ENCODE measurements at places on chromosomes 1 and 21.
A peak's percentile ranks its signal among the peaks of the same experiment; 100 is the strongest.

DNA sequence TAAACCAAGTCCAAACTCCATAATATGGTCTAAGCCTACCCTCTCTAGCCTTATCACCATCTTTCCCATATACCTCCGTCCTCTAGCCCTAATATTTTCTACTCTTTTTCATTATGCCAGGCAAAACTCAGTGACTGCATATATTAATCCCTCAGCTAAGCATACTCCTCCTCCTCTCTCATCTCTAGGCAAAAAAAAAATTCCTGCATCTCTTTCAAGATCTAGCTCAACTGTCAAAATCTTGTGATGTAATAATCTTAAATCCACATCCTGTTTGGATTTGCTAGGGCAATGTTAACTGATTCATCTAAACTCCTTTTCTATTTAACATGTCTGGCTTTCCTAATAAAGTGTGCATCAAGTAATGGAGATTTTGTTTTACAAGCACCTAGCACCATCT, 20.4 kb downstream of the PRPF38A start:
- no peak for DNase-seq

DNA sequence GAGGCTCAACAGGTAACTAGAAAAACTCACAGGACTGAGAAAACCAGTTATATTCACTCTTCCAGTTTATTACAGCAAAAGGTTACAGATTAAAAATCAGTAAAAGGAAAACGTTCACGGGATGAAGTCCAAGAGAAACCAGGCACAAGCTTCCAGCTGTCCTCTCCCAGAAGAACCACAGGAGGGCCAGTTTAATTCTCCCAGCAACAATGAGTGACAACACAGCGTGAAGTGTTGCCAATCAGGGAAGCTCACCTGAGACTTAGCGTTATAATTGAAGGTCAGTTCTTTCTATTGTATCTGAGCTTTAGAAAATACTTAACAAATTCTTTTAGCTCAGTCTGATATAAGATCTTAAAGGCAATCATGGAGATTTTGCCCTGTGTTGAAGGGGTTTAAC, 65.2 kb upstream of the TNR start:
- DNase-seq: no peak

- DNase-seq: no peak
Observed at GRCh38 chr1:84089465-84089864, 54.6 kb upstream of the PRKACB start.

- no peak for DNase-seq
Observed at GRCh38 chr21:28588997-28589396, 403.7 kb downstream of the LTN1 start.

DNA sequence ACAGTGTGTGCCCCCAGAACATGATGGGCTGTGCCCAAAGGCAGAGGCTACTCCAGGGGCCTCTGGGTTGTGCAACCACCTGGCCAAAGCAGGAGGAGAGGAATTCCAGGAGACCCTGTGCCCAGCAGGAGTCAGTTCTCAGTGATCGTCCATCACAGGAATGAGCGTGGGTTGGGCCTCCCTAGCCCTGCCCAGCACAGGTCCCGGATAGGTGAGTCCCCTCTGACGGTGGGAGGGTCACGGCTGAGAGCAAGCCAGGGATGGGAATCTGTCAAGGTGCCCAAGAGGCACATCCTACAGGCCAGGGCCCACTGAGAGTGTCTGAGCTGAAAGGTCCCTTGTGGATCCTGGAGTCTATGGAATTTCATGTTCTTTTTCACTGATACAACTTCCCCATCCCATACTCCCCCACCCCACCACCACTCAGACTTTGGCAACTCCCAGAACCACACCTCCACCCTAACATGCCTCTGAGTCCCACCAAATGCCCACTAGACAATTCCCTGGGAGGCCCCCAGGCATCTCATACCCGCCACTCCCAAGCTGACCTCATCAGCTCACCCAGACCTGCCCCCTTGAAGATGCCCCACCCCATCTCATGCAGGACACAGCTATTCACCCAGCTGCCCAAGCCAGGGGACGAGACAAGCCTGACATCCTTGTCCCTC, 3.1 kb downstream of the GJB4 start:
- DNase-seq: no peak

DNA sequence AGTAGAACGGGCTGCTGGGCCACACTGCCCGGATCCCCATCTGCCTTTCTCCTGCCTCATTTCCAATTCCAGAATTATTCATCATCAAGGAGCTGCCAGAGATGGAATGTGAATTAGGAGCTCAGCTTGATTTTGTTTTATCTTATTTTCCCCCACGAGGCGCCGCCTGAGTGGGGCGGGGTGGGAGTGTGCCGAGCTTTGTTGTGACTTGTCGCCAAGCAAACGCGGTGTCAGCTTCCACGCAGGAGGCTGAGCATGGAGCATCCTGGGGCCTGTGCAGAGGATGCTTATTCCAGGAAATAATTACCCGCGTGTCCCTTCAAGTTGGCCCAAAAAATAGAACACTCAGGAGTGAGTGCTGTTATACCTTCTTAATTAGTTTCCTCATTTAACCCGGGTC, 91.2 kb downstream of the HMGB4 start:
- DNase-seq: no peak

- DNase-seq: no peak
Observed at GRCh38 chr1:76142771-76143540, 68.4 kb downstream of the ST6GALNAC3 start.

DNA sequence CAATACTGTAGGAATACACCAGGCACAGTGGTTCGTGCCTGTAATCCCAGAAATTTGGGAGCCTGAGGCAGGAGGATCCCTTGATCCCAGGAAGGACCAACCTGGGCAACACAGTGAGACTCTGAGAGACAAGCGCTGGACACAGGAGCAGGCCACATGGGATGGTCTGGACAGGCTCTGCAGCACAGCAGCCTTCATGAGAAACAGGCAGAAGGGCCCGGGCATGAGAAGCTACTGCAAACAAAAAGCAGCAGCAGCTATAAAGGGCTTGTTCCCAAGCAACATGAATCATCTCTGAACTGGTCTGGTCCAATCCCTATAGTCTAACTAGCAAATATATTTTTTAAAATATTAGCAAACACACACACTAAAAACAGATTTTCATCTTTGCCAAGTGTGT, 35.5 kb upstream of the SLAMF9 start:
- DNase-seq: no peak

DNA sequence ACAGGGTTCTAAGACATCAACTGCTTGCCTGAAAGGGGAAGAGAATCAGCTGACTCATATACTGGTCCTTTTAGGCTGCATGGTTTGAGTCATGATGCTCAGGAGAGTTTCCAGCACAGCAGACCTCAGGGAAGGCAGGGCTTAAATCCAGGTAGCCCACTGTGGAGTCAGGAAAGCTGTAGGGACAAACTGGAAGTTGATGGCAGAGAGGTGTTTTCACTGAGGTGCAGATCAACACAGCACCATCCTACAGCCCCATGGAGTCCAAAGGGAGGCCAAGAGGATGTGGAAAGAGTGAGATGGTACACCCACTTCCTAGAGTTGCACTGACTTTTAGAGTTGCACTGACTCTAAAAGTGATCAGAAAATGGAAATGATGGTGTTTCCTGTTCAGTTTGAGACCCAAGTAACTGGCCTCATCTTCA, 252.4 kb upstream of the DUSP10 start:
- no peak for DNase-seq

- DNase-seq: no peak
Observed at GRCh38 chr21:41478319-41479177, 29.4 kb downstream of the TMPRSS2 start.

DNA sequence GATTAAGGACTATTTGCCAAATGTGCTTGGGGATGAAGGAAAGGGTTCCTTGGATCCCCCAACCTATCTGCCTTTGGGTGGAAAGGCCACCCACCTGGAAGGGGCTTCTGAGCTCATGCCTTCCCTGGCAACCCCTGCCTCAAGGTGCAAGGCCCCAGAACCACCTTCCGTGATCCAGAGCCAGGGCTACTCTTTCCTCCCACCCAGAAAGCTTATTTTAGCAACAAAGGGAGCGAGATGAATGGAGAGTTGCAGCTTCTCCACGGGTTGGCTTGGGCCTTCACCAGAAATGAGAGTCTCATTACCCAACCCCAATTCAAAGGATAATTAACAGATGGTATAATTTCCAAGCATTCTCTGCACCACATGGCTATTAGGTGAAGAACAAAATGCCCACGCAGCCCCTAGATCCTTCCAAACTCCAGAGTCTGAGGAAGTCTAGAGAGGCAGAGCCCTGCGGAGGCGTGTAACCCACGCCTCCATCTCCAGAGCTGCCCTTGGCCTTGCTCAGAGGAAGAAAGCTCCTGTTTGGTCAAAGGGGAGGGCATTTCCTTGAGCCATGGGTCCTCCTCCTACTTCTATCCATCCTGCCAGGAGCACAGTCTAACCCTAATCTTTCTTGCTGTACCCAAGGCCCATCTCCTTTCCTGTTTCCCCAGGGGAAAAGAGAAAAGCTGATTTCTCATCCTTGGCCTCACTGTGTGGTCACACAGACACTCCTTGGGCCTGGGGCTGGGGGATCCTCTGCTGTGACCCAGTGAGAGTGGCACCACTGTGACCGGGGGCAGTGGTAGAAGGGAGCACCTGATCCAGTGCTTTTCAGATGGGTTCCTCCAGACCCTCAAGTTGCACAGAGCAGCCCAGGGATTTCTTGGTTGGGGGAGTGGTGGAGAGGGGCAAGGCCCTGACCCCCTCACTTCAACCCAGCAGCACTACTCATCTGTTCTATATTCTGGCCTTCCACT, 1.7 kb upstream of the CELSR2 start:
- no peak for DNase-seq

DNA sequence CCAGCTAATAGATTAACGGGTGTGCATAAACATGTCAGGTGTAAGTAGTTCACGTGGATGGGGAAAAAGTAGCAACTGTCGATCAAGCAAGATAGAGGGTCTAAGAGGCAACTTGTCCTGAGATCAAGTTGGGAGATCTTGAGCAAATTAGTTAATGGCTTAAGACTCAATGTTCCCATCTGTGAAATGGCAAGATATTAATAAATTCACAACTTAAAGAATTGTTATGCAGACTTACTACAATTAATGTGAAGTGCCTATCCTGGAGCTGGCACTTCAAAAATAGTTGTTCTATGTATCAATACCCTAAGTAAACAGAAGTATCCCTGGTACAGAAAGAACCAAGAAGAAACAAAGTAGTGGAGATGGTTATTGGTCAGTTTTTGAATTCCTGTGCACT, 312.4 kb downstream of the ASTN1 start:
- DNase-seq: no peak

- no peak for DNase-seq
Observed at GRCh38 chr1:182453631-182454030, 3.7 kb downstream of the RGSL1 start.

DNA sequence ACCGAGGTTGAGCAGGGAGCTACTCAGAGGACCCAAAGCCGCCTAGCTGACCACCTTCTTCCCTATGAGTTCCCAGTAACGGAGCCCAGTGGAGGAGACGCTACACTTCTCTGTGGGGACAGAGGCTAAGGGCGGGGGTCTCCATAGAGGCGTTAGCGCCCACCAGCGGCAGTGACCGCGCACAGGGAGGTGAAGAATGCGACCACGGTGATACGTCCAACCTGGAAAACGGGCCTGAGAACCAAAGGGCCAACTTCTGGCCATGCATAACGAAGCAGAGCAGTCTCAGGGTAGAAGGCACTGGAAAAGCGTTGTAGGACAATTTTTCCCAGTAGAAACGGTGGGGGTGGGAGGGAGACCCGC, 400 bp upstream of the COG2 start:
- no peak for DNase-seq

GRCh38 chr1:8604041-8604945, 213.1 kb downstream of the RERE start:
- DNase-seq: no peak

DNA sequence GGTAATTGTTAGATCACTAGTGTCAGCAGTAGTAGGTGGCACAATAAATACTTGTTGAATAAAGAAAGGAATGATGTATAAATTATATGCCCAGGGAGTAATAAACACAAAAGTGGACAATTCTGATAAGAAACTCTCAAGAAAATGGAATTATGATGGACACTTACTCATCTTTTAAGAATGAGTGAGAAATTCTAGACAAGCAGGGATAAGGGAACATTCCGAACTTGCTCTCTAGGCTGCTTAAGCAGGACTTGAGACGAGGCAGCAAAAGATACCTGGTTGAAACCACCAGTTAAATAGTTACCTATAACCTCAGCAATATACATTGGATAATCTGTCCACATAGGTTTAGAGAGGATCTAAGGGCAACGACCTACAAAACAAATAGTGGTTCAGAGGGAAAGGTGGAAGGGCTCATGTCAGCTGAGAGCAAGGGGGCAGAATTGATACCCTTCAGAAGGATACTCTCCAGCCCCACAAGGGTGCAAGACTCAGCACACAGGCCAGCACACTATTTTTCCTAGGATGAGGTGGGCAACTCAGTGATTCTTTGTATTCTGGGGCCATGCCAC, 46.3 kb downstream of the XCL2 start:
- no peak for DNase-seq

DNA sequence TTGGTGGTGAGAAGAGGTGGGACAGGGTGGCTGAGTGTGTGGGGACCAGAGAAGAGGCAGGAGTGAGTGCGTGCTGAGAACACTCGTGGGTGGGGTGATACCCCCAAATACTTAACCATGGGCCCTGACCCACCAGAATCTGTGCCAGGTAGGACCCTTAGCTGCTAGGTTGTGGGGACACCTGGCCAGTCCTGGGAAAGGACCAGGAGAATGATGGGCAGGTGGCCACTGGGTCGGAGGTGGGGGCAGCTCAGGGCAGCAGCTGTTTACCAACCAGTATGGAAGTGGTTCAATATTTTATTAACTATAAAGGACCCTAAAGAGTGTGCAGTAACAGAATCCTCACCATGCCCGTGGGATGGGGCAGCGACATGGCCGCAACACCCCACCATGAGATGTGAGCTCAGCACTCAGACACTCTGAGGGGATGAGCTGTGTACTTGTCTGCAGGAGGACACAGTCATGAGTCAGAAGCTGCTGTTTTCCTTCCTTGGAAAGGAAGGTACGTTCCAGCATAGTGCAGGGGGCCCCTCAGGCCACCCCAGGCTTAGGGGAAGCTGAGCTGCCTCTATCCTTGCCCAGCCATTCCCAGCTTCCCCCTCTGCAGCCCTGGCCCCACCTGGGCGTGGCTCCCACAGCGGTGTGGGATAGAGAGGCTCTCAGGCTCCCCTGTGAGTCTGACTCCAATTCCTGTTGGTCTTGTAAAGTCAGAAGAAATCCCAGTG, 25.4 kb downstream of the TEX35 start:
- DNase-seq: no peak

- no peak for DNase-seq
Observed at GRCh38 chr1:10108134-10108663, 75.4 kb downstream of the UBE4B start.

- no peak for DNase-seq
Observed at GRCh38 chr1:36506276-36506920, 23.7 kb upstream of the CSF3R start.

DNA sequence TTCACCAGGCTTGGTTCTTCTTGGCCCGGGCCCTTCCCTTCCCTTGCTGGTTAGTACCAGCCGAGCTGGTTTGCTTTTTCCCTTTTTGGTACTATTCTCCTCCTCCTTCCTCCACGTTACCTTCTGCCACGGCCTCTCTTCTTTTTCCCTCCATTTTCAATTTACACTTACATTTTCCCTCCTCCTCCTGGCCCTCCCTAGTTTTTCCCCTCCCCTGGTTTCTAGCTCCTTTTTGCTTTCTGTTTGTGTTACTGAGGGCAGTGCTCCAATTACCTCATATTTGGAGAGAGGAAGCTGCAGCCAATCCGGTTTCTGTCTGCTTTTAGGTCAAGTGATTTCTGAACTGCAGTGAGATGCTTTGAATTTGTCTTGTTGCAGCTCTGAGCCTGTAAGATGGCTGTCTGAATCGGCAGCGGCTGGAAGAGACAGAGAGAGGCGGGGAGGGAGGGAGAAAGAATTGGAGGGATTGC, 63.7 kb downstream of the MACF1 start:
- peak; percentile 19 for DNase-seq

GRCh38 chr21:25421321-25422028, 185.8 kb downstream of the MRPL39 start:
- DNase-seq: peak; percentile 55

GRCh38 chr1:183633676-183634343, 1.8 kb downstream of the ARPC5 start:
- DNase-seq: peak; percentile 30
